NCI-H1092 (cell line): ENCODE measurements at places on chromosomes 5 and 9.

DNA sequence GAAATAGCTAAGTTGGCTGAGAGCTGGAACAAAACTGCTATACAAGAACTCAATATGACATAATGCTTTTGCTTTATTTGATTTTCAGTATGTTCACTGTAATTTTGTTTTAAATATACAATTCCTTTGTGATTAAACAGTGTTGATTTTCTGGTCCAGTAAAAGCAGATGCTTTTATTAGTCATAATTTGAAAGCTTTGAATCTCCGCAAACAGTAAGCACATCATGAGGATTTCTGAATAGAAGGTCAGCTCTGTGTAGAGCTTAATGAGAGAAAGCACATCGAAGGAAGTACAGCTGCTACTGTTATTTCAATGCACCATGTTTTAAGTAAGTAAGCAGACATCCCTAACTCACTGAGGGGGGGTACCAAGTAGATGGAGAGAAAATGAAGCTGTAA lies 701.3 kb upstream of the ACO1 start:
- peak; percentile 3 for DNase-seq

DNA sequence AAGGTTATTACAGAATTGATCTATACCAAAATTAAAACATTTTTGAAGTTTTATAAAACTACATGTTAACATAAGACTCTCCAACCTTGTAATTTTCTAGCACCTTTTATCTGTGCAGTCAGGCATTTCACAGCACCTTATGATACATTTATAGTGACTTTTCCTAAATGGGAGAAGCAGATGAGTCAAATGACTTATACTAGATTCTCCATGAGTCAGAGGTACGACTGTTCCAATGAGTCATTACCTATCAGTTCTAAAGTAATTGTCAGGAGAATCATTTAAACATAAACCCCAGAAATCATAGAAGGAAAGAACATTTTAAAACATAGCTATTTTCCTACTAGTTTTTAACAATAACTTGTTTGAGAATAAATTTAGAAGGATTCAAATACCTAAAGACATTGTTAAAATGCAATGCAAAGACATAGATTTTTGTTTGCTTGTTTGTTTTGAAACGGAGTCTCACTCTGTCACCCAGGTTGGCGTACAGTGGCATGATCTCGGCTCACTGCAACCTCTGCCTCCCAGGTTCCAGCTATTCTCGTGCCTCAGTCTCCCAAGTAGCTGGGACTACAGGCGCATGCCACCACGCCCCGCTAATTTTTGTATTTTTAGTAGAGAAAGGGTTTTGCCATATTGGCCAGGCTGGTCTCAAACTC lies 34.7 kb upstream of the DMXL1 start:
- no peak for DNase-seq

GRCh38 chr9:136516191-136516654 lies 29.6 kb downstream of the NOTCH1 start:
- DNase-seq: no peak

DNA sequence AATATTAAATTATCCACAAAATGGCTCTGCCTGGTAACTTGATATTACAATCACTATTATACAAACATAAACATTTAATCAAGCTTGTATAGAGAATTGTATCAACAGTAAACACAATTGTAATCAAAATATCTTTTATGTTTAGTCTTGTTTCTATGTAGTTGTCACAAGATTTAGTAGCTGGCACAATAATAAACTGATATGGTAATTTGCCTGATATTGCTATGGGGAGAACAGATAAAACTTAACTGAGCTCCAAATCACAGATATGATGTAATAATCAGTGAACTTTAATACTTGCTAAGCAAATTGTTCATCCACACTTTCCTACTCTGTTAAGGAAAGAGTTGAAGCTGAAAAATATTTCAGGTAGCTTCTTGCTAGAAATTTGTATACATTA lies 189.8 kb downstream of the MPDZ start:
- no peak for DNase-seq

GRCh38 chr5:14242871-14243383 lies 99.8 kb downstream of the TRIO start:
- DNase-seq: no peak

- DNase-seq: no peak
Measured at GRCh38 chr5:59756373-59757035, 137.0 kb downstream of the PDE4D start.

DNA sequence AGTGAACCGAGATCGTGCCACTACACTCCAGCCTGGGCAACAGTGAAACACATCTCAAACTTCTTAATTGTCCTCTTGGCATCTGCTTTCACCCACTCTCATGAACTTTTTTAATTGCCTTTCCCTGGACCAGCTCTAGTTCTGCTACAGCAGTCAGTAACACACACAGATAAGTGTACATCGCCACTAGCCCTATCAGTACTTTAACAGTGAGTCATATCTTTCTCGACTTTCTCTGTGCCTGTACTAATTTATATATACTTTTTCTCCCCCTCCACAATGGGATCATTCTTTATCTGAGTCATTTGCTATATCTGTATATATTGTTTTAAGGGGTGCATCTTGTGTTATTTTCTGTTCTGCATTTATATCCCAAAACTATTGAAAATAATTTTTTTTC lies 6.7 kb downstream of the CDC37L1 start:
- no peak for DNase-seq

DNA sequence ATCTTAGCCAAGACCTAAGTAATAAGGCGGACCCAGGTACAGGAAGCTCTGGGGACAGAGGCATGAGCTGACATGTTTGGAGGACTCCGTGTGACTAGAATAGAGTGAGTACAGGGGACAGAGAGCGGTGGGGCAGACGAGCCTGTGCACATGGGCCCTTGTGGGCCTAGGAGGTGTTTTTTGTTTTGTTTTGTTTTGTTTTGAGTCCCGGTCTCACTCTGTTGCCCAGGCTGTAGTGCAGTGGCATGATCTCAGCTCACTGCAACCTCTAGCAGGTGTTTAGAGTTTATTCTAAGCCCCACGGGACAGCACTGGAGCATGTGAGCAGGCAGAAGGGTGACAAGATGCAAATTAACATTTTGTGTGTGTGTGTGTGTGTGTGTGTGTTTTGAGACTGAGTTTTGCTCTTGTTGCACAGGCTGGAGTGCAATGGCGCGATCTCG lies 3.1 kb upstream of the EEIG1 start:
- DNase-seq: no peak

- DNase-seq: no peak
Measured at GRCh38 chr9:4099976-4100735, 199.7 kb downstream of the GLIS3 start.

DNA sequence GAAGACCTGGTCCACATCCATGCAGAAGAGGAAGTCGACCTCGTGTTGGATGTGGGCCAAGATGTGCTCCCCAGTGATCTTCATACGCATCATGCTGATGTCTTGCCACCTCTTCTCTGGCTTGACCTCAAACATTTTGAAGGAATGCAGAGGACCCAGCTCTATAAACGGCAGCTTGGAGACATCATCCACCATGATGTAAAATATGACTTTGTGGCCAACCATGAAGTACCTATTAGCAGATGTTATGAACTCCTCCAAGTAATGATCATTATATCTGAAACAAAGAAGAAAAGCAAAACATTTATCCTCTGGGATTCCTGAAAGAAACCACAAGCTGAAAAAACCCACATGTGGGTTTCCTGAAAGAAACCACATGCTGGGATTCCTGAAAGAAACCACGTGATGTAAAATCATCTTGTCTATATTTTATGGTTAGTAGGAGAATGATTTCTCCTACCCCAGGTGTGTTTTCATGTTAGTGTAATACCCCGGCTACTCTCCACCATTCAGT lies 52.3 kb downstream of the GGTA1 start:
- no peak for DNase-seq

- no peak for DNase-seq
Measured at GRCh38 chr9:91953718-91954117, 3.7 kb upstream of the ROR2 start.

GRCh38 chr5:132883261-132883834 lies 9.9 kb downstream of the LEAP2 start:
- DNase-seq: no peak

DNA sequence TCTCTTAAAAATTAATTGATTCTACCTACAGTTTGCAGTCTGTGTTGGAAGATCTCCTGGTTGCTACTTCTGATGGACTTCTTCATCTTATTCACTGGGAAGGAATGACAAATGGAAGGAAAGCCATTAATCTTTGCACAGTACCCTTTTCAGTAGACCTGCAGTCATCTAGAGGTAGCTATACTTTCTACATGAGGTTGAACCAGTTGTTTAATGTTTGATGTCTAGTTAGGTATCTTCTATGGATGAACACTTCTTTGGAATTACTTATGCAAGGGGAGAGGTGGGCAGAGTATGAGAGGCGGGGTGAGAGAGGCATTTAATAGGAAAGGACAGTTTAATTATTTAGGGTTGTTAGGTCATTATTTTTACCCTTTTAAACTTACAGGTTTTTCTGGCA lies 91.2 kb downstream of the RIC1 start:
- no peak for DNase-seq

DNA sequence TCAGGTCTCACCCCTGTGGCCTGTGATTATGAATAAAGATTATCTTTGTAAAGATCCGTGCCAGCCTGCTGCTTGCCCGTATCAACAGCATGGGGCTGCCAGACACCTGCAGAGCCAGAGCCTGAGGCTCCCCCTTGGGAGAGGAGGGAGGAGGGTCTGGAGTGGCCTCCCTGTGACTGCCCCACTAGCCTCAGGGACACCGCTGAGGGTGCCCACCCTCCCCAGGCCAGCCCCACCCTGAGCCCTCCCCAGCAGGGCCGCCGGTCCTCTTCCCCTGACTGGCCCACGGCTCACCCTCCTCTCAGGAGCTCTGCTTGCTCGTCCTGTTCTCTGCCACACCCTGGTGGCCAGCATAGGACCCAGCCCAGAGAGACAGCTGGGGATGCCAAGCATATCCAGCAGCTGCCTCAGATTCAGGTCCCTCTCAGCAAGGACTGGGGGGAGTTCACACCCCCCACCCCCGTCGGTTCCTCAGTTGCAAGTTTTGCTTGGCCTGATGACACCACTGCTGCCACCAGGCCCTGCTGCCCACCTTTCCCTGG lies 1.9 kb downstream of the SSNA1 start:
- DNase-seq: no peak

DNA sequence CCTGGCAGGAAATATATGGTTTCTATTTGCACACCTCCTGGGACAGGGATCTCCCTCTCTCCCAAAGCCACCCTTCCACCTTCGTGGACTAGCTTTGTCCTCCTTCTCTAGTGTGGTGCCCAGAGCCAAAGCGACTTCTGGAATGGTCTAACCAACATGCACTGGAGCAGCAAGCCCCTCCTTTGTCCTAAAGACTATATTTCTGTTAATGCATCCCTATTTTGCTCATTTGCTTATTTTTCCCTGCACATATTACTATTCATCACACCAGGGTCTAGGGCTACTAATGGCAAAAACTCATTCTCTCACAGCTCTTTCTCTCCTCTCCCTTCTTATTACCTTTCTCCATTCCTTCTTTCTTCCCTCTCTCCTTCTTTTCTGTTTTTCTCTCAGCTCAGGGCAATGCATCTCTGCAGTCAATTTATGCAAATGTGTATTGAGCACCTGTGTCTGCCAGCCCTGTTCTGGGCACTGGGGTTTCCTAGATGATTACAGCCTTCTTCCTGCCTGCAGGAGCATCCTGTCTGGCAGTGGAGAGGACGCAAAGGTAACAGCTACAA lies 2.8 kb upstream of the NEURL1B start:
- DNase-seq: no peak

GRCh38 chr5:69364414-69364813 lies 4.9 kb downstream of the AK6 start:
- no peak for DNase-seq

- DNase-seq: no peak
Measured at GRCh38 chr9:74122661-74123060, 374.5 kb upstream of the RORB start.

- DNase-seq: no peak
Measured at GRCh38 chr9:134694714-134695113, 53.1 kb downstream of the COL5A1 start.
